Activated CD8-positive, alpha-beta memory T cell treated with anti-CD3 and anti-CD28 coated beads for 24 hours (primary cell): ENCODE measurements at places on chromosomes 16 and 17.

DNA sequence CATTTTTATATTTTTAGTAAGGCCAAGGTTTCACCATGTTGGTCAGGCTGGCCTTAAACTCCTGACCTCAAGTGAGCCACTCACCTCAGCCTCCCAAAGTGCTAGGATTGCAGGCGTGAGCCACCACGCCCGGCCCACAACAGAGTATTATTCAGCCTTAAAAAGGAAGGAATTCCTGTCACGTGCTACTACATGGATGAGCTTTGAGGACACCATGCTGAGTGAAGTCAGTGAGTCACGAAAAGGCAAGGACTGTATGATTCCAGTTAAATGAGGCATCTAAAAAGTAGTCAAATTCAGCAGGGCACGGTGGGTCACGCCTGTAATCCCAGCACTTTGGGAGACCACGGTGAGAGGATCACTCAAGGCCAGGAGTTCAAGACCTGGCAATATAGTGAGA, 9.7 kb downstream of the CSF3 start:
- no peak for DNase-seq

DNA sequence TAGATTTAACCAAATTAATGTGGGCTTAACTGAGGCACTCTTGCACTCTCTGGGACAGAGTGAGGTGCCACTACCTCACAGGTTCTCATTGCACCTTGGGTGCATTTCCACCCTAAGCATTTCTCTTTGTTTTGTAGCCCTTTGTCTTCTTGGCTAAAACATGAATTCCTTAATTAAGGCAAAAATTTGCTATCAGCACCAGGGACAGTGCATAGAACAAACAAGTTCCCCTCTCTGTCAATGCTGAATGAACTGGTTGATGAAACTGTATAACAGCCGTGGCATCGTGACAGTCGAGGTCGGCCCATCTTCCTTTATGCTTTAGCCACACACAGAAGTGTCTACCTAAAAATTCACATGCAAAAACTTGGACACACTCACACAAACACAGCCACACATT, 74.8 kb downstream of the HS3ST2 start:
- no peak for DNase-seq

DNA sequence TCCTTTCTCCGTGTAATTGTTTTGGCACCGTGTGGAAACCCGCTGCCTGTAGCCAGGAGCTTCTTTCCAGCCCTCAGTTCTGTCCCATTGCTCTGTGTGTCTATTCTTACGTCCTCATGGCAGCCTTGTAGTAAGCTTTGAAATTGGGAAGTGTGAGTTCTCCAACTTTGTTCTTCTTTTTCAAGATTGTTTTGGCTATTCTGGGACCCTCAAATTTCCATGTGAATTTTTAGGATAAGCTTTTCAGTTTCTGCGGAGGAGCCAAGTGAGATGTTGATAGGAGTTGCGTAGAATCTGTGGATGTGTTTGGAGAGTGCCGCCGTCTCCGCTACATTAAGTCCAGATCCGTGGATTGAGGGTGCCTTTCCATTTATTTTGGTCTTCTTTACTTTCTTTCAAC, 15.2 kb downstream of the CHMP6 start:
- DNase-seq: no peak

DNA sequence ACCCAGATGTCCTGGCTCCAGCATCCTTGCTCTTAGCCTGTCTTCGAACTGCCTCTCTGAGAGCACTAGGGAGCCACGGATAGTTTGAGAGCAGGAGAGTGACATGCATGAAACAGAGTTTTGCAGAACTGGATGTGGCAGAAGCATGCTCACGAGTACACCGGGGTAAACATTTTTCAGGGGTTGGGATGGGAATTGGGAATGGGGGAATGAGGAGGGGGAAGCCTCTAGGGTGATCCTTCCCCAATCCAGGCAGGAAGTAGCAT, 34.2 kb upstream of the CIBAR2 start:
- no peak for DNase-seq

GRCh38 chr16:65917466-65917865, 449.0 kb upstream of the CDH5 start:
- no peak for DNase-seq
